Colonic mucosa (tissue), 4 donors: ENCODE measurements at places on chromosomes 2 and 18. TPM values are rescaled to one million over a fixed set of nuclear protein-coding genes. Genes with fewer than 3 reads are reported as not detected.

DNA sequence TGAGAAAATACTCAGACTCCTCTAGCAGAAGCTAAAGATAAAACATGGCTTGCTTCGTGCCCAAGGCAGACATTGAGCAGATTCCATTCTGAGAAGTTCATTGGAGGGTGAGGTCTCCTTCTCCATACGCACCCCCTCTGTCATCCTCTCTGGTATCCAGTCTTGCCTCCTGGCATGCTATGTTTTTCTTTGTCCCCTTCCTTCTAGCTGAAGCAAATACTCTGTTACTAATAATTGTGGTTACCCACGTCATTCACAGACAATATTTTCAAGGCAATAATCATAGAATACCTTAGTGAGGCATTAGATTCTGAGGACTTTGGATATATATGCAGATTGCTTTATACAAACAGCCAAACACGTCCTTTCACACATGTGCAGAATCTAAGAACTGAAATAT lies 66.2 kb upstream of the KLF7 start:
- no peak for DNase-seq

- DNase-seq: no peak
Measured at GRCh38 chr2:135825131-135825530, 11.9 kb downstream of the LCT start.

DNA sequence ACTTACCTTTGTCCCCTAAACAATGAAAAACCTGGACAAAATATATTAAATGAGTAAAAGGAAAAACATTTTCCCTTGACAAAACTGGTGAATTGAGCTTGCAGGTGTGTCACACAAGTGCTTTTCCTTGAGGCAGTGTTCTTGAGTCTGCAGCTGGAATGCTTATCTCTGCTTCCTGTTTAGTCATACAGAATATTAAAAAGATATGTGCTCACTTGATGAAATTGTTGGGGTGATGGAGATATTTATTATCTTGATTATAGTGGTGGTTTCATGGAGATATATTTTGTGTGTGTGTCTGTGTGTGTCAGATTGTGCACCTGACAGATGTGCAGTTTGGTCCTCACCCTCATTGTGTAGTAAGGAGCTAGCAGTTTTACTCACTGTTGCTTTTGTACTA lies 3.3 kb downstream of the TAF1B start:
- DNase-seq: no peak

RAPGEF4 gene
- total RNA-seq: 1.5 TPM

PDE1A gene
- total RNA-seq: 3.9 TPM

GRCh38 chr2:238203973-238204683 lies 633 bp upstream of the ILKAP start:
- no peak for DNase-seq

DNA sequence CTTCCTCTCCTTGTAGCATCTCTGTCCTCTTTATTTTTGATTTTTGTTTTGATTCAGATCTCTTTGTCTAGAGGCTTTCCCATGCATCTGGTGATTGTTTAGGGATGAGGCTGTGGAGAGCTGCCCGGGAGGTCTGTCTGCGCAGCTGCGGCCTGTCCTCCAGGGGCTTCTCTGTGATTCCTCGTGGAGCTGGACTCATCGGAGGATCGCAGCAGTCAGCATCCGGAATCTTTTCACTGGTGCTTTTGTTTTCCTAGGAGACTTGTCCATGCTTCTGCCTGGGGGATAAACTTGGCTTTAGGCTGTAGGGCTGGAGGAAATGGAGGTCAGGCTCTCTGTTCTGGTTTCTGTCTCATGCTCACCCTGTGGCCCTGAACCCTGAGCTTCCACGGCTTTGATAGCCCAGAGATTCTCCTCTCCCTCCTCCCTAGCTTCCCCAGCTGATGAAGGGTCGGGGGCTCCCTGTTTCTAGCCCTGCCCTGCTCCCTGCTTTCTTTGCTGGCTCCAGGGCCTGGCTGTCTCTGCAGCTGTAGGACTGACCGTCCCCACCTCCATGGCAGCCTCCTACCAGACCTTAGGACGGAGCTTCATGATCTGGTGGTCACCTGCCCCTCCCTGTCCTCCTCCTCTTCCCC lies 35.5 kb downstream of the ZNF532 start:
- DNase-seq: no peak

- no peak for DNase-seq
Measured at GRCh38 chr2:13240789-13241487, 524.2 kb downstream of the TRIB2 start.

GRCh38 chr18:58484989-58485981 lies 143.6 kb downstream of the ALPK2 start:
- peak; percentile 47 for DNase-seq

DNA sequence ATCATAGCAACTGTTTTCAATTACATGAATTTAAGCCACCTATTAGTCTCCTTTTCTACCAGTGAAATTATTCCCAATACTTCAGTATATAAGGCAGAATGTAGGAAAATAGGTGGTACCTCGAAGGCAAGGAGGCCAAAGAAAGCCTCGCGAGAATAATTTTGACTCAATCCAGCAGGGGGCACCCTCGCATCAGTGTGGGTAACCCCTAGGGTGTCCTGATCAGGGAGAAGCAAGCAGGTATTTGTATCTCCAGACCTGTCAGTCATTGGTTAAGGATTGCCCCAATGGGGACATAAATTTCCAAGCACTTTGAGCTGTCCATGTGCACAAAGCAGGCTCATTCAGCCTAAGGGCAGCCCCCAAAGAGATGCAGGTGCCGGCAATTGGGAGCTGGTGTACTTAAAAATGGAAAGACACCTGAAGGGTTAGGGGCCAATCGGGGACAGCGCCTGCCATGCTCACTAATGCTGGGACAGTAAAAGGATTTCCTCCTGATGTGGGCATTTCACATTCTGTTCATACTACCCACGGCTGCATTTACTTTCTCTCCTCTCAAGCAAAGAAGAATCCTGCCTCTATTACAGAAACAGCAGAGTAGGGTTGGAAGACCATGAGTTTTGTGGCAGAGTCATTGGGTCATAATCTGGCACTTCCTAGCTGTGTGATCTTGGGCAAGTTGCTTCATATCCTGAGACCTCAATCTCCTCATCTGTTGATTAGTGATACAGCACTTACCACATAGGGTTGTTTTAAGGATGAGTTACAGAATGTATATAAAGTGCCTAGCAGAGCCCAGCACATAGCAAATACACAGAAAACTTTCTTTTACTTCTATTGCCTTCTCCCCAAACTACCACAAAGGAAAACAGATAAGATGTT lies 136.1 kb downstream of the ICOS start:
- DNase-seq: peak; percentile 62

DNA sequence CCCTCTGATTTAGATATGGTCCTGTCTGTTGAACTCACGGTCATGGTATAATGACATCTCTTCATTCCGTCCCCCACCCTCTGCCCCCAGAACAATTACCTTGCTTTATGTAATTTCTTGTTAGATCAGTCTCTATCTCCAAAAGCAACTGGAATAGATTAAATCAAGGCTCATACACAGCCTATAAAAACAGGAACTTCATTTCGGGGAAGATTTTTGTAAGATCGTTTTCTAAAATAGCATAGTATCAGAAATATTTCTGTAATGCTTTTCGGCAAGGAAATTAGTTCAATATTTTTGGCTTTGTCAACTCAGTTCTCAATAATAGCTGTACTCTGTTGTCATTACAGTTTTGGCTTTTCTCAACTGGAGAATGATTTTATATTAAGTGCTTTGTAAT lies 157.2 kb downstream of the FMNL2 start:
- no peak for DNase-seq

DNA sequence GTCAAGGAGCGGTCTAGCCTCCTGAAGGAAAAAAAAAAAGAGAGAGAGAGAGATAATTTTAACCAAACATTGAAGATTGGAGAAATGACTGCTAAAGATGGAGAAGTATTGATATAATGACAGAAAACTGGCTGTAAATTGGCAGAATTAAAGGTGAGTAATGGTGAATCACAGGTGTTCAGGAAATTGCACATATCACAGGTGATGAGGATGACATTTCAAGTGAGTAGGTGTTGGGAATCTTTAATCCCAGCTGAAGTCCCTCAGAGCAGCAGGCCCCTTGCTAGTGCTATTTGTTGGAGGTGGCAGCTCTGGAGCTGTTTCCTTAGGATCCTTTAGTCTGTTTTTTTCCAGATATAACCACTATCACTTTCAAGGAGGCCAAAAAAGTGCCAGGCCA lies 678.4 kb upstream of the VRK2 start:
- DNase-seq: no peak

SOWAHC gene
- total RNA-seq: 22.1 TPM

DNA sequence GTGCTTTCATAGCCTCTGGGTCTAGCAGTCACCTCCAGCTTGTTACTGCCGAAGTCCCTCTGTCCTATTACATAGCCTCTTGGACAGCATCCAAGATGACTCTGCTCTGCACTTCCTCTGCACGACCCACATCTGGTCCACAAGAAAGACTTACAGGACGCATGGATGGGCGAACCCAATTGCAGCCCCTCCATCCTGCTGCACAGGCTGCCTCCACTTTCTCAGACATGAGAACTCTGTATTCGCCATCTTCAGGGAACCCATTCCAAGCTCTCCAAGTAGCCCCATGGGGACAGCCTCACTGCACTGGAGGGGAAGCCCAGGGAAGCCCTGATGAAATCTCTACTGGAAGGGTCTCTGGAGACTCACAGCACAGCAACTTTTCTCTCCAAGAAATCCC lies 172.1 kb downstream of the GFPT1 start:
- no peak for DNase-seq

DNA sequence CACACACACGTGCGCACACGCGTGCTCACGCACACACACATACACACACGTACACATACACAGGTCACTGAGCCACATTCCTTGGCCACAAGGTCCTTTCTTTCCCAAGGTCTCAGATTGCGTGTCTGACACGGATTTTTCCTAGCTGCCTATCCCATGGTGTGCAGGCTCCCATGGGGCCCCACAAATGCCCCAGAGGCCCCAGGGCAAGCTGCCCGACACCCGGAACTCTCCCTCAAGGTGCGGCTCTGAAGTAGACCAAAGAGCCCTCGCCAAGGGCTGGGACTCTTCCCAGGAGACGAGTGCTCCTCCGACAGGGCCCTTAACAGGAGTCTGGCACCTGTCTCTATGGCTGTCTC lies 46.7 kb downstream of the SDC1 start:
- DNase-seq: no peak

ARID5A gene
- 6.9 TPM for total RNA-seq

- DNase-seq: peak; percentile 22
Measured at GRCh38 chr2:31318361-31319336, 84.7 kb downstream of the EHD3 start.

- DNase-seq: no peak
Measured at GRCh38 chr18:10591896-10592295, 66.1 kb downstream of the NAPG start.

MC4R gene
- total RNA-seq: not detected

BUB1 gene
- 47.3 TPM for total RNA-seq
